ENCODE measurements at places on chromosomes 11 and 22. TPM values are rescaled to one million over a fixed set of nuclear protein-coding genes. Genes with fewer than 3 reads are reported as not detected.
A peak's percentile ranks its signal among the peaks of the same experiment; 100 is the strongest.

The MS4A6E gene
- not detected for total RNA-seq

The ANO3 gene
- total RNA-seq: 0.27 TPM

The SMIM35 gene
- total RNA-seq: not detected

The ZNF280A gene
- not detected for total RNA-seq

- no peaks in the 10 kb centered on the region for H3K4me1 ChIP-seq
- peak; percentile 37 for DNase-seq
- H3K27me3 ChIP-seq: no peaks in the 10 kb centered on the region
- H3K4me3 ChIP-seq: no peak overlapping the region
- H3K36me3 ChIP-seq: no peaks in the 10 kb centered on the region
- H3K27ac ChIP-seq: no peak overlapping the region
Measured at GRCh38 chr22:48705159-48705916, 1122.3 kb downstream of the BRD1 start.

- H3K27me3 ChIP-seq: no peaks in the 10 kb centered on the region
- H3K36me3 ChIP-seq: no peaks in the 10 kb centered on the region
- no peak overlapping the region for H3K27ac ChIP-seq
- no peak overlapping the region for H3K4me3 ChIP-seq
Measured at GRCh38 chr22:45421349-45422055, 8.0 kb downstream of the RIBC2 start.

DNA sequence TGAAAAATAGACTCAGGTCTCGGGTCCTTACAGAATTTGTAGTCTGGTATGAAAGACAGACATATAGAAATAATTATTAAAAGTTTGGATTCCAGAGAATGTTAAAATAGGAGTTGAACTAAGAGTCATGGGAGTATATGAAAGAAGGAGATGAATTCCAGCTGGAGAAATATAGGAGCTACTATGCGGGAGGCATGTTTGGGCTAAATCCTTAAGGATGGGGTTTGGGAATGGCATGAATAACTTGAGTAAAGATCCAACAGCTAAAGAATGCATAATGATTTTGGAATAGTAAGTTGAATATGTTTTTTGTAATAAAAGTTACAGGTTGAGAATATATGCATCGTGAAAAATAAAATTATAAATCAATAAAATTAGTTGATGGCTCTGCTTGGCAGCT lies 129.4 kb upstream of the SLC5A12 start:
- H3K4me1 ChIP-seq: peaks cover 17% of the 10 kb centered on the region
- no peak for DNase-seq
- H3K4me3 ChIP-seq: no peak overlapping the region
- no peaks in the 10 kb centered on the region for H3K36me3 ChIP-seq
- H3K27me3 ChIP-seq: no peaks in the 10 kb centered on the region
- H3K27ac ChIP-seq: no peak overlapping the region

DNA sequence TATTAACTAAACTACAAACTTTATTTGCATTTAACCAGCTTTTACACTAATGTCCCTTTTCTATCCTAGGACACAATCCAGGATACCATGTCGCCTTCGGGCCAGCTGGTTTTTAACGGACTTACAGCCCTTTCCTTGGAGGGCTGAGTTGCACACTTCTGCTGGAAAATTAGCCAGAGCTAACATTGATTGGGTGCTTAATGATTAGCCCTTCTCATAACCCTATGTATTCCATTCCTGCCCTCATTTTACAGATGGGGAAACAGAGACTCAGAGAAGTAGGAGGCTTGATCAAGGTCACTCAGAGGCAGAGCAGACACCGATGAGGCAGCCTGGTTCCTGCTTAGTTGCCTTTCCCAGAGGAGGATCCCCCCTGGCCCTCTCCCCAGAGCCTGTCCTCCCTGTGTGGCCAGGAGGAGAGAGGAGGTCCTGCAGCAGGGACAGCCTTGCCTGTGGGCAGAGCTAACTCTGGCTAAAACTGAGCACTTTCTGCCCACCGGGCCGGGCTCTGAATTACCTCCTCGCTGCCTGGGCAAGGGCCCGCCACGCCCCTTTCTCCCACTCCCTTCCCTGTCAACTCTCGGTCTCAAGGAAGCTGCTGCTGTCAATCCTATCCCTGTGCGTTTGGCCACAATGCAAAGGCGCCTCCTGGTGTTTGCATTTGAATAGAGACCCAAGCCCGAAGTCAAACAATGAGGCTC lies 59.6 kb upstream of the PAX6 start:
- H3K4me3 ChIP-seq: no peak overlapping the region
- H3K27me3 ChIP-seq: peaks cover 31% of the 10 kb centered on the region
- H3K27ac ChIP-seq: no peak overlapping the region
- H3K36me3 ChIP-seq: no peaks in the 10 kb centered on the region

- no peak overlapping the region for H3K27ac ChIP-seq
- H3K36me3 ChIP-seq: peaks cover 26% of the 10 kb centered on the region
- peaks cover 25% of the 10 kb centered on the region for H3K4me1 ChIP-seq
- DNase-seq: no peak
Measured at GRCh38 chr11:12242966-12243365, 132.6 kb downstream of the MICAL2 start.

GRCh38 chr22:17717708-17718107 lies 56.6 kb downstream of the BID start:
- H3K27me3 ChIP-seq: no peaks in the 10 kb centered on the region
- peaks cover 4% of the 10 kb centered on the region for H3K36me3 ChIP-seq
- no peak for DNase-seq
- H3K4me3 ChIP-seq: no peak overlapping the region
- H3K4me1 ChIP-seq: no peaks in the 10 kb centered on the region

- no peak overlapping the region for H3K4me3 ChIP-seq
- no peaks in the 10 kb centered on the region for H3K36me3 ChIP-seq
- no peaks in the 10 kb centered on the region for H3K4me1 ChIP-seq
- H3K27ac ChIP-seq: no peak overlapping the region
- no peak for DNase-seq
Measured at GRCh38 chr11:33835143-33835878, 56.6 kb downstream of the LMO2 start.

DNA sequence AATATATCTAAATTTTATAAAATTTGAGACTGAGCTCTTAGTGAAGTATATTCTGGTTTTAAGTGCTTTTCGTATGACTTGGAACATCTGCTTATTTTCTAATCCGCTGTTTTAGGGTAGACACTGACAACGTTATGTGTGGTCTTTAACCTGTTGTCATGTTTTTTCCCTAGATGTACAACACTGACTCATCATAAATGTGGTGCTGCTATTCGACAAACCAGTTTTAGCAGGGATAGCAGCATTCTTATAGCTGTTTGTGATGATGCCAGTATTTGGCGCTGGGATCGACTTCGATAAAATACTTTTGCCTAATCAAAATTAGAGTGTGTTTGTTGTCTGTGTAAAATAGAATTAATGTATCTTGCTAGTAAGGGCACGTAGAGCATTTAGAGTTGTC lies 23.8 kb upstream of the HIKESHI start:
- no peaks in the 10 kb centered on the region for H3K4me1 ChIP-seq
- no peak for DNase-seq
- H3K4me3 ChIP-seq: no peak overlapping the region
- no peak overlapping the region for H3K27ac ChIP-seq

DNA sequence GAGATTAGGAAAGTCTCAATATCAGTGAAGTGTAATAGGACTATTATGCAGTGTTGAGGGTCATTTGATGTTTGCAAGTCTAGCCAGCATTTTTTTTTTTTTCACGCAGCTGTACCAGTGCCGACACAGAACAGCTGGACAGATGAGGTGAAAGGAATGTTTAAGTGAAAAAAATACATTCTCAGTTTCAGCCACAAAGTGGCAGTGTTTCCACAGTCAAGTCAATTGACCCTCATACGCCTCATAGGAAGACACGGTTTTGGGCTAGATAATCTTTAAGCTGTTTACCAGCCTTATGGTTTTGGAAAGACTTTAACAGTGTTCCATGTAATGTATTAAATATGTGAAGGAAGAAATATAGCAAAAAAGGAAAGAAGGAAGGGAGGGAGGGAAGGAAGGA lies 349.9 kb upstream of the ANO3 start:
- no peak overlapping the region for H3K4me3 ChIP-seq
- no peaks in the 10 kb centered on the region for H3K27me3 ChIP-seq
- no peaks in the 10 kb centered on the region for H3K36me3 ChIP-seq
- H3K27ac ChIP-seq: no peak overlapping the region

DNA sequence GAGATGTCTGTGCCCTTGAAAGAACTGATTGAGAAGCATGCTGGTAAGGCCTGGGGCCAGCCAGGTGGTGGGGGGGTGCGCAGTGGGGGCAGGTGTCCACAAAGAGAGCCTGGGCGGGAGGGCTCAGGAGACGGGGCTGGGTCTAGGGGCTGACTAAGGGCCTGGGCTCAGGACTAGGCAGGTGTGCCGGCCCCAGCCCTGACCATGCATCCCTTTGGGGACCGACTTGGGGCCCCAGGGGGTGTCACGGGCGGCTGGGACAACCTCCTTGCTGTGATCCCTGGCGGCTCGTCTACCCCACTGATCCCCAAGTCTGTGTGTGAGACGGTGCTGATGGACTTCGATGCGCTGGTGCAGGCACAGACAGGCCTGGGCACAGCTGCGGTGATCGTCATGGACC lies 4.4 kb downstream of the NDUFV1 start:
- no peak for DNase-seq
- H3K27ac ChIP-seq: no peak overlapping the region
- H3K4me1 ChIP-seq: peaks cover 29% of the 10 kb centered on the region
- H3K36me3 ChIP-seq: peaks cover 48% of the 10 kb centered on the region

- H3K27ac ChIP-seq: no peak overlapping the region
- H3K4me1 ChIP-seq: no peaks in the 10 kb centered on the region
- DNase-seq: no peak
- H3K4me3 ChIP-seq: no peak overlapping the region
Measured at GRCh38 chr11:61609980-61610366, 29.1 kb upstream of the SYT7 start.

DNA sequence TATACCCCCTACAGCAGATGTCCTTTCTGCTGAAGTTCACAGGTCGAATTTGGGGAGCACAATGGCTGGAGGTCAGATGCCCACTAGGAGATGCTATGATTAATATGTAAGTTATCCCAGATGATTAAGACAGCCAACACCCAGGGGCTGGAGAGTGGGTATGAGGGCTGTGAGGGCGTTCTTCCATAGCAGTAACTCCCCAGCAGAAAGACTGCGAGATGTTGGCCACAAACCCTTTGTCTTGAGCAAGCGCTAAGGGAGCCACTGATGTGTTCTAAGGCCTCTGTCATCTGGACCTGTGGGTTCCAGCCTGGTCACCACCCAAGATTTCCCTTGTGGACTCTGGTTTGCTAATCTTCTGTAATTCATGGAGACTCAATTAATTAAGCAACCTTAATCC lies 77.6 kb downstream of the BMAL1 start:
- H3K4me3 ChIP-seq: no peak overlapping the region
- no peaks in the 10 kb centered on the region for H3K27me3 ChIP-seq
- H3K27ac ChIP-seq: no peak overlapping the region
- H3K36me3 ChIP-seq: peaks cover 89% of the 10 kb centered on the region
- no peak for DNase-seq
- no peaks in the 10 kb centered on the region for H3K4me1 ChIP-seq

DNA sequence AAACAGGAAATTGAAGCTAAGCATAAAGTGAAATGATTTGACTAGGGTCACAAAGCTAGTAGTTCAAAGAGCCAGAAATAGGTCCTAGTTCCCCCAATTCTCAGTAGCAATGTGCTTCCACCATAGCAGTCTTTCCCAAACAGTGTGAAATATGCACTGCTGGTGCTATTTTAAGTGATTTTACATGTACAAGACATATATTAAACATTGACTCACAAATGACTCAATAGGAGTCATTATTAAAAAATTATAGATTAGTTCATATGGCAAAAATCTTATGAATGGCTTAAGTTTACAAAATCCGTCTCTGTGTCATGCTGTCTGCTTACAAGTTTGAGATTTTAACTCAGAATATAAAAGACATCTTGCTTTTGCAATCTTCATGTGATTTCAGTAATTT lies 21.4 kb downstream of the KIF18A start:
- DNase-seq: no peak
- no peaks in the 10 kb centered on the region for H3K4me1 ChIP-seq
- H3K4me3 ChIP-seq: no peak overlapping the region
- no peak overlapping the region for H3K27ac ChIP-seq
- no peaks in the 10 kb centered on the region for H3K36me3 ChIP-seq
- no peaks in the 10 kb centered on the region for H3K27me3 ChIP-seq

DNA sequence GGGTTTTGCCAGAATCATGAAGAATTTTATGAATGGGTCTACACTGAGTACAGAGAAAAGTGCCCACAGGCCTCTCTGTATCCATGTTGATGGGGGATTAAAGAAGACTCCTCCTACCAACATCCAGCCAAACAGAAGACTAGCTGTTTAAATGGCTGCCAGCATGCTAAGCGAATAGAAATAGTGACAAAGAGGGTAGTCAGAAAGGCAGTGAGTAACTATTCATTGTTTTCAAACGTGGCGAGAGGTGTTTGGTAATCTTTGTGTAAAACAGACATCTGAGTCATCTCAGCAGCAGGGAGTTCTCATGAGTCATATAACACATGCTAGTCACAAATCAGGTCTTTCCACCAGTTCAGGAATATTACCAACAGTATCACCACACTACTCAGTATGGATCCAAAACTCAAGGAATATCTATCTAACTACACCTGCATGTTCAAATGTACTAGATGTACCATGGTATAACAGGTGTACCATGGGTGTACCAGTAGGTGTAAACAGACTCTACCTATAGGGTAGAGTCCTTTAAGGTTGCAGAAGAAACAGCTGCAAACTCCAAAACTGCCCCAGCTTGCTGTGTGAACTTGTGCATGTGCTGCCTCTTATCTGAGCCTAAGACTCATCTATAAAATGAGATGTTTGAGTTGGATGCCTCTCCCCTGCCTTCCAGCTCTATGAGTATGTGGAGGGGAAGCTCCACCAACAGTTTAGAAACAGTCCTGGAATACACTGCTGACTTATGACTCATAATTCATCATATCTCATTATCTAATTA lies 82.0 kb downstream of the SLC1A2 start:
- H3K4me3 ChIP-seq: no peak overlapping the region
- H3K4me1 ChIP-seq: no peaks in the 10 kb centered on the region
- DNase-seq: no peak

DNA sequence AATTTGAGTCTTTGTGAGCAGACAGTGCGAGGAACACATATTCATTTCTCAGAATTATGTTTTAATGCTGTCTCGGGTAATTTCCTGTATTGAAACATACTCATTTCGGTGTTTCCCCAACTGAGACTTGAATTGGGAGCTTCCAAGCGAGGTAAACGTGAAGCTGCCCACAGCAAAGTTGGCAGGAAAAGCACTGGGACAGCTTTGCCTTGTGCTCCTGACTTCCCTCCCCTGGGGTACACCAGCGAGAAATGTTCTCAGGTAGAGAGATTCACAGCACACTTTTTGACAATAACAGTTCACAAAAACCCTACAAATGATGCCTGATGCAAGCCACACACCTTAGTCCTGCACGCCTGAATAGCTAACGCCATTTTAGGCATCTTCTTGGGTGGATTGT lies 3.1 kb downstream of the HTR3B start:
- DNase-seq: no peak
- H3K27ac ChIP-seq: no peak overlapping the region
- no peaks in the 10 kb centered on the region for H3K36me3 ChIP-seq
